ENCODE measurements at places on chromosomes 5 and 9. TPM values are rescaled to one million over a fixed set of nuclear protein-coding genes. Genes with fewer than 3 reads are reported as not detected.

- no peak overlapping the region for H3K27ac ChIP-seq
- H3K36me3 ChIP-seq = no peaks in the 10 kb centered on the region
- peaks cover 4% of the 10 kb centered on the region for H3K27me3 ChIP-seq
- peak; percentile 21 for DNase-seq
- no peaks in the 10 kb centered on the region for H3K4me1 ChIP-seq
These were observed 33.9 kb downstream of the TRIP13 start for GRCh38 chr5:926417-927171.

DNA sequence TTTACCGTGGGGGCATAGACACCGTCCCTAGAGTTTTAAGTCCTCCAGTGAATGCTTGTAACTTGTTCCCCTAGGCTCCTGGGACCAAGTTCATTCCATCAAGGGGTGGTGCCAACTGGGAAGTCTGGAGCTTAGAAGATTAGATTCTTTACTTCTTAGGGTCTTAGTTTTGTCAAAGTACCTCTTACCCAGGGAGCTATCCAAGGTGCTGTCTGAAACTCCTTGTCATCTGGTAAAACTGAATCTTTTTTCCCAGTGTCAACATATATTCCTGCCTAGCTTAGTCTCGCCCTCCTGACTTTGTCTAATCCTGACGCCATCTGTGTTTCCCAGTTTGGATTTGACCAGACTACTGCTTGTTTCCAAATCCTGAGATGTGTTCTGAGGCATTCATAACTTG is 41.6 kb downstream of the MAMDC2 start:
- no peak overlapping the region for H3K4me3 ChIP-seq
- H3K4me1 ChIP-seq = no peaks in the 10 kb centered on the region
- H3K27ac ChIP-seq = no peak overlapping the region
- H3K27me3 ChIP-seq = no peaks in the 10 kb centered on the region
- H3K36me3 ChIP-seq = no peaks in the 10 kb centered on the region

DNA sequence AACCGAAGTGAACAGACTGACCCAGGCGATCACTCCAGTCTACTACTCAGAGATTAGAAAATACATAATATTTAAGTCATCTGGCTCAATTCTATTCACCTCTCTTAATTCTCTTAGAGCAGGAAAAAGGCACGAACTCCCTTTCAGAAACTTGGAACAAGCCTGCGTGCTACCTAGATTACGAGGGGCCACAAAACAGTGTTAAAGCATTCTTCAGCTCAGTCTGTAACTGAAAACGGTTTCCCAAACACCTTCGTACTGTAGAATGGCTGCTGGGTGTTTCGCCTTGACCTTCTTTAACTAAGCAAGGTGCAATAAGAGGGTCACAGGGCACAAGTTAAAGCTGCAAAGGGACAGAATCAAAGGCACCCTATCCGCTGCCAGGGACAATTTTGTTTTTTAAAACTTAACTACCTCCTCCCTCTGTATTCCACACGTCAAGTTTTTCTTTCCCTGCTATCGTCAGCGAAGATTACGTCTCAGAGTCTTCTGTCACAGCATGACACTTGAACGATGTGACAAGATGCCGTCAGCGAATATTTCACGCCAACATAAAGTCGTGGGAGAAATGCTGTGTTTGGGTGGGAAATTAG is 687 bp downstream of the LYSMD3 start:
- peak; percentile 41 for DNase-seq
- H3K27ac ChIP-seq = peak overlapping the region; percentile 98
- H3K4me1 ChIP-seq = peaks cover 40% of the 10 kb centered on the region

GRCh38 chr5:61333954-61334867 is 2.2 kb downstream of the ZSWIM6 start:
- peak overlapping the region; percentile 45 for H3K4me3 ChIP-seq
- peak overlapping the region; percentile 6 for H3K27ac ChIP-seq
- H3K4me1 ChIP-seq = peaks cover 24% of the 10 kb centered on the region
- no peak for DNase-seq

TXNDC8 gene
- total RNA-seq = not detected
